ENCODE measurements at places on chromosomes 1 and 21.

GRCh38 chr1:9426291-9426711, 113.0 kb upstream of the SLC25A33 start:
- peak; percentile 79 for DNase-seq

GRCh38 chr1:22803833-22804232, 93.2 kb downstream of the EPHB2 start:
- DNase-seq = no peak

DNA sequence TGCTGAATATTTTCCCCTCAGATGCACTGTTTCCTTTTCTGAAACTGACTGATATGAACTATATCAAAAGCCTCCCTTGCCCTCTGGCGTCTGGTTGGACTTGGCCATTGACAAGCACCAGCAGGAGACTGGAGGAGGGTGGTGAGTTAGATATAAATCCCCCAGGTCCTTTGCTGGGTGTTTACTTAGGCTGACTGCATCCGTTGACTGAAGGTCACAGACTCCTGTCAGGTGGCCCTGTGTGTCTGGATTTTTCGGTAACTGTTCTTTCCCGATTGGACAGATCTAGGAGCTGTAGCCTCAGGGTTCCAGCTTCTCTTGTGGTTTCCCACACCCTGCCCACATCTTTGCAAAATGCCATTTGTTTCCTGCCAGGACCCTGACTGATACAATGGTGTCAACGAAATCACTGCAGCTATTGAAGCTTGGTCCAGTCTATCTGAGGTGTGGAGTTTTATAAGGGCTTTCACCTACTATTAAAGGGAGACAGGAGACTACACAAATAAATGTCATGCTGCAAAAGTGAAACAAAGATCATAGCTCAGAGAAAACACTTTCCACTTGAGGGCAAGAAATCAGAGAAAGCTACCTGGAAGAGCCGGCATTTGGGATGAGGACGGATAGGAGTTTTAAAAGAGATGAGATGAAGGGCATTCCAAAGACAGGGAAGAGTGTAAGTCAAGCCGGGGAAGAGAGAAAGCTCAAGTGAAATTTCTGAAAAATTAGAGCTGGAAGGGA, 1.5 kb upstream of the MAGI3 start:
- no peak for DNase-seq

DNA sequence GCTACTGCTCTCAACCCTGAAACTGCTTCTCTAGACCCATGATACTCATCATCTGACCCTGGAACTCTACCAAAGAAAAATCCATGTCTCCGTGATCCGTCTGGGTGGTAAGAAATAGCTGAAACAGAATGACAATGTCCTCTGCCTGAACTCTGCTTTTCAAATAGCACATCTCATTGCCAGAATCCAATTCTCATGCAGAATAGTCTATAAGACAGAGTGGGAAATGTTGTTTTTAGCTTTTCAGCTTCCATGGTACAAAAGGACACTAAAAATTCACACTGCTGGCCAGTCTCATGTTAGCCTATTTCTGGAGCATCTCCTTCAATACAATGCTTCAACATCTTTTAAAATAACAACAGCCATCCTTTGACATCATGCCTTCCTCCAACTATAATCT, 1355.8 kb upstream of the PRMT6 start:
- DNase-seq = no peak
